ENCODE measurements at places on chromosomes 5 and 9.

DNA sequence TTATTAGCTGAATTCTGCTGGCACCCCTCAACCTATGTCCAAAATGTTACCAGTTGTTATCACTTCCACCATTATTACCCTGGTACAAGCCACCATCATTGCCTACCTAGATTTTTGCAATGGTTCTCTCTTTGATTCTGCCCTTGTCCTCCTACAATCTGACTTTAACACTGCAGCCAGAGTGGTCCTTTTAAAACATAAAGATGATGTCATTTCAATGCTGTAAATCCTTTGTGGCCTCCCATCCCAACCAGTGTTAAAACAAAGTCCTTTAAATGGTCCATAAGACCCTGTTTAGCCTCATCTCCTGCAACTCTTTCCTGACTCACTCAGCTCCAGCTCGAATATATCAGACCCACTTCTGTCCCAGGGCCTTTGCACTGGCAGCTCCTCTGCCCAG is 54.9 kb upstream of the FSTL4 start:
- DNase-seq: no peak

- DNase-seq: no peak
These were observed 661 bp downstream of the NSMF start for GRCh38 chr9:137458194-137459151.

- no peak for DNase-seq
These were observed 211.6 kb downstream of the MAST4 start for GRCh38 chr5:66807743-66808142.

- no peak for DNase-seq
These were observed 17.1 kb downstream of the TERT start for GRCh38 chr5:1277781-1278180.

- DNase-seq: no peak
These were observed 343.6 kb upstream of the ISL1 start for GRCh38 chr5:51039424-51040329.

GRCh38 chr5:171493646-171494393 is 74.4 kb downstream of the FGF18 start:
- no peak for DNase-seq

DNA sequence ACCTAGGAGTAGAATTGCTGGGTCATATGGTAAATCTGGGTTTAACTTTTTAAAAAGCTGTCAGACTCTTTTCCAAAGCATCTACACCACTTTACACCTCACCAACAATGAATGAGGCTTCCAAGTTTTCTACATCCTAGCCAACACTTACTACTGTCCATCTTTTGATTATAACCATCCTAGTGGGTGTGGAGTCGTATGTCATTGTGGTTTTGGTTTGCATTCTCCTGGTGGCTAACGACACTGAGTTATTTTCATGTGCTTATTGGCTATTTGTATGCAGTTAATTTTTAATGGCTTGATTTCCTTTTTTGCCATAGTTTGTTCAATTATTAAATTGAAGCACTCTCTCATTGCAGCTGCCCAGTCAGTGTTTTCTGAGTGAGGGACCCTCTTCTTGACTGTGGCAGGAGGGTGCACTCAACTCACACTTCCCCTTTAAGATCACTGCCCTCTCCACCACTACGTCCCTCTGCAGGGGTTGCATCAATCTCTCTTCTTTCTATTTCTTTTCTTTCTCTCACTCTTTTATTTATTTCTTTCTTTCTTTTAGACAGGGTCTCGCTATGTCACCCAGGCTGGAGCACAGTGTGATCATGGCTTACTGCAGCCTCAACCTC is 182.3 kb downstream of the C9orf152 start:
- DNase-seq: no peak

GRCh38 chr9:73714294-73714693 is 562.6 kb downstream of the ANXA1 start:
- DNase-seq: no peak

- no peak for DNase-seq
These were observed 13.9 kb downstream of the MAP1B start for GRCh38 chr5:72121052-72121779.
